ENCODE measurements at places on chromosomes 7 and 10.

- no peak for DNase-seq
These were observed 31.6 kb upstream of the LYZL1 start for GRCh38 chr10:29257106-29257783.

GRCh38 chr7:111784296-111784695 is 222.0 kb upstream of the IMMP2L start:
- no peak for DNase-seq

GRCh38 chr10:126917975-126918908 is 13.0 kb downstream of the DOCK1 start:
- DNase-seq, result no peak

DNA sequence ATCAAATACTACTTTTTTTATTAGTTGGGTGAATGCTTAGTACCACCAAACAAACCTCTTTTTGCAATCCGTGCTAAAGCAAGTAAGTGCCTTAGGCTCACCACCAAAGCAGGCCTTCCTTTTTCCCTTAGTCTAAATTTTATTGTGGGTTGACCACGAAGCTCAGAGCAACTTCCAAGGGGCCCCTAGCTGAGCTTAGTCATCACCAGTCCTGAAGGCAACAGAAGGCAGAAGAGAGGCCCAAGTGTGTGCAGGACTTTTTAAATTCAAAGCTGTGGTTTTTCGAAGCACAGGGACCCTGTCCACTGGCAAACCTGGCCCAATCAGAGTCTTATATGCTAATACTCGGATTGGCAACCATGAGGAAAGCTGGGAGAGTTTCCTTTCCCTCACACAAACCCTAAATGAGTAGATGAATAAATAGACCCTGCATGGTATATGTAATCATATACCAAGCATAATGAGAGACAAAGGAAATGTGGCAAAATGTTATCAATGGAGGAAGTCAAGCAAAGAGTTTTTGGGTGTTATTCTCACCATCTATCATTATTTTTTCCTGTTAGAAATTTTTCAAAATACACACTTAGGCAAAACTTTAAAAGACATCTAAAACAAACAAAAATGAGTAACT is 453.2 kb upstream of the GALNT17 start:
- no peak for DNase-seq

- DNase-seq, result no peak
These were observed 6.8 kb upstream of the HECW1 start for GRCh38 chr7:43105521-43106120.

Data from stimulated activated CD8-positive, alpha-beta memory T cell treated with anti-CD3 and anti-CD28 coated beads, Interleukin-4, amount 100 ng/mL, for 1 hour (primary cell).